ENCODE measurements at places on chromosomes 6 and 20. TPM values are rescaled to one million over a fixed set of nuclear protein-coding genes. Genes with fewer than 3 reads are reported as not detected.

The HEY2 gene
- total RNA-seq, result 0.07 TPM

The AAR2 gene
- total RNA-seq, result 46.0 TPM

The FAM217A gene
- not detected for total RNA-seq

The FLRT3 gene
- 1.6 TPM for total RNA-seq

The PLCB1 gene
- total RNA-seq, result 0.54 TPM

The DAAM2 gene
- total RNA-seq, result 0.02 TPM

The BFSP1 gene
- total RNA-seq, result 4.9 TPM

The SAMD5 gene
- 1.1 TPM for total RNA-seq

All from A549 treated with DMSO at 1 μM for 4 hours (cell line).